ENCODE measurements at places on chromosomes 4 and X.

- no peak for DNase-seq
Observed at GRCh38 chr4:116387937-116388474, 697.4 kb downstream of the TRAM1L1 start.

GRCh38 chrX:38880296-38880854 lies 79.1 kb downstream of the MID1IP1 start:
- no peak for DNase-seq

DNA sequence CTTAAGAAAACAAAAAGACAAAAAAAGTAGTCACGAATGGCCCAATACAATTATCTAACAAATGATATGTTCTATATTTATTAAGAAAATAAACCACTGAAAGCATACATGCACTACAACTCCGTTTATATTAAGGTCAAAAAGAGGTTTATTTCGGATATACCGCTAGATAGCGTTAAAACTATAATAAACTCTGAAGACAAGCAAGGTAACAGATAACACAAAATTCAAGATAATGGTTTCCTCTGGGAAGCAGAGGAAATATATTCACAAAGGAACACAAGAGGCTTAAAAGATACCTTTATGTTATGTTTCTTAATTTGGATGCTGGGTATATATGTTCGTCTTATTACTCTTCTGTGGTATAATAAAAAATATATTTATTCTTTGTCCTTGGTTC lies 4.7 kb upstream of the FAM200B start:
- no peak for DNase-seq

GRCh38 chr4:83152746-83153145 lies 38.2 kb upstream of the PLAC8 start:
- DNase-seq, result no peak

- DNase-seq, result no peak
Observed at GRCh38 chr4:24921491-24921890, 8.6 kb upstream of the CCDC149 start.

GRCh38 chr4:102678695-102679335 lies 82.0 kb downstream of the MANBA start:
- no peak for DNase-seq

- DNase-seq, result no peak
Observed at GRCh38 chrX:63761639-63762038, 23.4 kb downstream of the ARHGEF9 start.

GRCh38 chr4:73856518-73856917 lies 3.4 kb downstream of the PF4V1 start:
- no peak for DNase-seq

GRCh38 chrX:45623266-45623665 lies 422.6 kb upstream of the DIPK2B start:
- no peak for DNase-seq

GRCh38 chrX:10195947-10196346 lies 39.2 kb downstream of the CLCN4 start:
- no peak for DNase-seq

DNA sequence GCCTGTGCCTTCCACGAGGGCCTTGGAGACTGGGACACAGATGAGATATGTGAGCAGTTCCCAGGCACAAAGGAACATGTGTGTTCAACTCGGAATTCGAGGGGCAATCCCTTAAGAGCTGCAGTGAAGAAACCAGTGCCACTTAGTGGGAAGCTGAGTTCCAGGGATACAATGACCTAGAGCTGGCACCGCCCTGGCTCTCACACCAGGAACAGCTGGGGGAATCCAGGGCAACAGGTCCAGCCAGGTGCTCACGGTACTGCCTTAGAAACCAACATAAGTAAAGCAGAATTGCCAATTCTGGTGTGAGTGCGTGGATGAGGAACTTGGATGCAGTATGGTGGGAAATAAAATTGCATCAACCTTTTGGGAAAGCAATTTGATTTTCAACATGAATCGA lies 122.9 kb downstream of the AFAP1 start:
- no peak for DNase-seq

DNA sequence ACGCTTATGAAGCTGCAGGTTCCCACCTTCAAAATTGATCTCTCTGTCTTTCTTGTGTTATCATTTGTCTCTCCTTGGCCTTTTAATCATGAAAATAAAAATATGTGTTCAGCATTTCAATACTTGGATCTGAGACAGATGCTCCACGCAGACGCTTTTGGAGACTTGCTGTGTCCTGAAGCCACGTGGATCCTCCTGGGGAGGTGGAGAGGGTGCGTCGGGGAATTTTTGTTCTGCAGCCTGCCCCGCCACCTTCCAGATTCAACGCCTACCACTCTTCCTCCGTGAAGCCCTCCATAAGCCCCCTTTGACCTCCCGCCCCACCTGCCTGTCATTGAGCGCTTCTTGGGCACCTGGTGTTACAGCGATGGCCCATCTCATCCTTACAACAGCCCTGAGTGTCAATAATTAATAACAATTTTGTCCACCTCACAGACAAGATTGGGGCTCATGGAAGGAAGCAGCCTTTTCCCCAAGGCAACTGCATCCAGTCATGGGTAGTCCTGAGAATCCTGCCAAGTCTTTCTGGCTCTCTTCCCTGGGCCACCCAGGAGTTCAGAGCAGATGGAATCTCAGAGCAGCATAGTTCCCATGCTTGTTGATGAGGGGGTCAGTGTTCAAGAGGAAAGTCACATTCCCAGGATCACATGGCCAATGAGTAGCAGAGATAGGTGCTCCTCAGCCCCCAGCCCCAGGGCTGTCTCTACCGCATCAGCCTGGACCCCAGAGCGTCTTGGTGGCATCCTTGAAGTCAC lies 172.6 kb upstream of the PSAPL1 start:
- DNase-seq, result no peak

DNA sequence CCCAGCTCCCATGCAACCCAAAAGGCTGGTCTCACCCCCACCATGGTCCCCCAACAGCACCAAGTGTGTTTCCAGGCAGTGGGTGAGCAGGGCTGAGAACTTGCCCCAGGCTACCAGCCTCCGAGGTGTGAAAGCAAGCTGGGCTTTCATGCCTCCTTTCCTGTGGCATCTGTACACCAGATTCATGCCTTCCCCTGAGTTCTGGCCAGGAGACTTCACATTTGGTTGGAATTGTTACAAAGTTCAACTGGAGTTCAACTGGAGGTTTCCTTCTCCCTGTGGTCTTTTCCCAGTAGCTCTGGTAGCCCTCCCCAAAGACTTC lies 77.6 kb upstream of the RAB40AL start:
- no peak for DNase-seq

DNA sequence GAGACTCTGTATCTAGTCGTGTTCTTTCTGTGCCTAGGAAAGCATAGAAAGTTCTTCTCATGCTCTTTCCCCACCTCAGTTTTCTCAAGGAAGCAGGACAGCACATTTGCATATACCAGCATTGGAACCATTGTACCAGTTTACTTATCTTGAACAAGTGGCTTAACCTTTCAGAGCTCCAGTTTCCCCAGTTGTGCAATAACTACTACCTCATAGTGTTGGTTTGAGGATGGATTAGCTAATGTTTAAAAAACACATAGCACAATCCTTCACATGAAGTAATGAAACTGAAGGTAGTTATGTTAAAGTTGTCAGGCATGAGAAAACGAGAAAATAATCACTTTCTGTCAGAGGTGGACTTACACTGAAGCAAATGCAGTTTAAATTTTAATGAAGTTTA lies 92.2 kb upstream of the H2AZ1 start:
- DNase-seq, result no peak

DNA sequence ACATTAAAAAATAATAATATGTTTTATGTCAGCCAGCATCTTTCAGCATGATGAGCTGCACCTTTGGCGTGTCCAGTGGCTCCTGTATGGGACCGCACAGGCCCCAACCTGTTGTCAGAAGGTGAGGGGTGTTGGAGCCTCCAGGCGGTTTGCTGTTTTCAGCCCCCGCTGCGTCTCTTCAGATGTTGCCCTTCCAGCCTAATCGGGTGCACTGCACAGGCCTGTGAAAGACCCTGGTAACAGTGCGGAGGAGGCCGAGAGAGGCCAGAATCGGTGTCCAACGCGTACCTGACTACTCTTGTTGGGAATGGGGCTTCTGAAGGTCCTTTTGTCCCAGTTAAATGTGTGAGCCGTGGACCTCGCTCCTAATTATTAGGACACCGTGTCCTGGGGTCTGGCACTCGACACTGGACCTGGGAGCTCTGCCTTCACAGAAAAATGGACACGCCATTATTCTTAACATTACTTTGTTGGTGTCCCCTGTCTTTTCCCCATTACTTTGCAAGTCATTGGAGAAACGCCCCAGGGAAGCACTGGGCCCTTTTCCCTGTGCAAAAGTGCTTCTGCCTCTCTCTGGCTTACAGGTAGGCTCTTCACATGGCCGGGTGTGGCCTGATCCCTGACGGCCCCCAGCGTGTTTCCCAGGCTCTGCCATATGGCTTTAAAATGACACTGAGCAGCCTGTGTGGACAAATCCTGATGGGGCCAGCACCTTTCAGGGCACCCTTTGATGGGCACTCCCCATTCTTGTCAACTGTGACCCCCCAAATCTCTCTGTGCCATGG lies 51.2 kb downstream of the TBC1D14 start:
- no peak for DNase-seq

DNA sequence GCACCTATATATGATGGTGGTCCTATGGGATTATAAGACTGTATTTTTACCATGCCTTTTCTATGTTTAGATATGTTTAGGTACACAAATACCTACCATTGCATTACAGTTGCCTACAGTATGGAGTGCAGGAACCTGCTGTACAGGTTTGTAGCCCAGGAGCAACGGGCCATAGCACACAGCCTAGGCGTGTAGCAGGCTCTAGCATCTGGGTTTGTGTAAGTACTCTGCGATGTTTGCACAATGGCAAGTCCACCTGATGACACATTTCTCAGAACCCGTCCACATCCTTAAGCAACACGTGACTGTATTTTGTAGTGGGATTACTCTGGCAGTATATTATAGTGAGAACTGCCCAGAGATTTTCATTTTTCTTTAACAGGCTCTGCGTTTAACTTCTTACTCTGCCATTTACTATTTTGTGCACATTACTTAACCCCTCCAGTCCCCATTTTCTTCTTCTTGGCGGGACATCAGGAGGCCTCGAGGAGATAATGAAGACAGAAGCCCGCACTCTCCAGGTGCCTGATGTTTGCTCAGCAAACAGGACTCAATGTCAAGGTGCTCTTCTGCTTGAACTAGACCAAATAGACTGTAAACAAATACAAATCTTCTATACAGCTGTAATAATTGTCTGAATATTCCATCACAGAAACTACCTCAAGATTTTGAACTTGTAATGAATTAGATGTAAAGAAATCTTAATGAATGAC lies 102.0 kb upstream of the PDLIM3 start:
- no peak for DNase-seq

Measured in stimulated activated CD8-positive, alpha-beta memory T cell treated with anti-CD3 and anti-CD28 coated beads, Interleukin-15, amount 100 ng/mL, for 24 hours (primary cell).